Omental fat pad (tissue), 4 donors: ENCODE measurements at places on chromosomes 5 and 9.

- no peak for DNase-seq
Measured at GRCh38 chr9:133509179-133510083, 15.3 kb downstream of the MYMK start.

GRCh38 chr5:150579462-150580400 is 60.7 kb upstream of the SYNPO start:
- no peak for DNase-seq

DNA sequence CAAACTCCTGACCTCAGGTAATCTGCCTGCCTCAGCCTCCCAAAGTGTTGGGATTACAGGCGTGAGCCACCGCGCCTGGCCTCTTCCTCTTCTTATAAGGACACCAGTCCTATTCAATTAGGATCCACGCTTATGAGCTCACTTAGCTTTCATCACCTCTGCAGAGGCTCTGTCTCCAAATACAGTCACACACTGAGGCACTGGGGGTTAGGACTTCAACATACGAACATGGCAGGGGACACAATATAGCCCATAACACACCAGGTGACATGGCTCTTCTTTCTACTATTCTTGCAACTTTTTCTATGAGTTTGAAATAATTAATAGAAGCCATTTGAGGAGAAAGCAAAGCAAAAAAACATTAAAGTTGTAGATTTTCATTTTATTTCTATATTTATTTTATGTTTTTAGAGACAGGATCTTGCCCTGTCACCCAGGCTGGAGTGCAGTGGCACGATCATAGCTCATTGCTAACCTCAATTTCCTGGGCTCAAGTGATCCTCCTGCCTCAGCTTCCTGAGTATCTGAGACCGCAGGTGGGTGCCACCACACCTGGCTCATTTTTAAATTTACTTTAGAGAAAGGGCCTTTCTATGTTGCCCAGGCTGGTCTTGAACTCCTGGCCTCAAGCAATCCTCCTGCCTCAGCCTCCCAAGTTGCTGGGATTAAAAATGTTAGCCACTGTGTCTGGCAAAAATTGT is 6.0 kb upstream of the PRRT1B start:
- DNase-seq: no peak

DNA sequence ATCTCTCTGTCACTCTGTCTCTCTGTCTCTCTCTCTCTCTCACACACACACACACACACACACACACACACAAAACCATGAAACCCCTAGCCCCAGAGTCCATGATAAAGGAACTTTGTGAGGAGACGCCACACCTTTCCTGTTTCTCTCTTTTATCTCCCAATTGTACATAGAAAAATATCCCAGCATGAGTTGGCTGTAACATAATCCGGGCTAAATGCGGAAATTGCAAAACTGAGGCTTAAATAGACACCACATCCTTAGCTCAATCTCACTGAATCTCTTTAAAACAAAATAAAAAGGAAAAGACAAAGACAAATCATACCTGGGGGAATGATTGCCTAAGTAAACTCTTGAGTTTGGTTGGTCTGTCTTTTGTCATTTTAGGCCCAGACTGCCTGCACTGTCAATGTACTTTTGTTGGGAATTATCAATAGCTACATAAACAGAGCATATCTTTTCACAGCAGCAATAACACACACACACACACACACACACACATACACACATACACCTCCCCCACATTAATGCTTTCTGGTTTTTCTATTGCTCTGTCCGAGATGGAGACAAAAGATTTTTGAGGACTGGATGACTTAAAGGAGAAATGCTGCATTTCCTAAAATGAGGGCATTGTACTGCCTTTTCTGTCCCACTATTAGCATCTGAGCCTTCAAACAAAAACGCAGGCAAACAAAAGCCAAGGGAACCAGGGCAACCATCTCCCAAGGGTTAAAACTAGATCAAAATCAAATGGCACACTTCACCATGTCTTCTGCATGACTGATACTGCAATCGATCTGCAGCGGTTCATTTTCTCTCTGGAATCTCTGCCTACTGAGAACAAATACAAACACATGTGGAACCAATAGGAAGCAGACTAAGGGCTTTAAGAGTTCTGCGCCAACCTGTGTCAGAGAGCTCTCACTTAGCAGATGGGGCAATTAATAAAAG is 321.5 kb downstream of the NFIB start:
- DNase-seq: no peak

DNA sequence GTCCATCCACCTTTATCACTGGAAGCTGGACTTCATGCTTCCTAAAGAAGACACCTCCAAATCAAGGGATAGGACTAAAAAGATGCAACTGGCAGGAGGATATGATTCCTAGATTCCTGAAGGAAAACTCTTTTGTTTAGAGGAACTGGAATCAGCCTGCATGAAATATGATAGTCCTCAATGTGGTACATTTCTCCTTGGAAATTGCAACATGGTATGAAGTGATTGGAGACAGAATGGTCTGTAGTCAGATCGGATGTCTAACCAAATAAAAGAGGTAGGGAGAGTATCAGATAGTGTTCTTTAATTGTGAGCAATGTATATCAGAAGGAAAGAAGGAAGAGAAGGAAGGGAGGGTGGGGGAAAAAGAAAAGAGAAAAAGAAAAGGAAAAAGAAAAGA is 116.1 kb upstream of the FSTL4 start:
- DNase-seq: no peak

- DNase-seq: no peak
Measured at GRCh38 chr5:55572020-55572419, 37.3 kb upstream of the PLPP1 start.
